Fibroblast of skin of right biceps (primary cell): ENCODE measurements at places on chromosomes 16 and 17.

DNA sequence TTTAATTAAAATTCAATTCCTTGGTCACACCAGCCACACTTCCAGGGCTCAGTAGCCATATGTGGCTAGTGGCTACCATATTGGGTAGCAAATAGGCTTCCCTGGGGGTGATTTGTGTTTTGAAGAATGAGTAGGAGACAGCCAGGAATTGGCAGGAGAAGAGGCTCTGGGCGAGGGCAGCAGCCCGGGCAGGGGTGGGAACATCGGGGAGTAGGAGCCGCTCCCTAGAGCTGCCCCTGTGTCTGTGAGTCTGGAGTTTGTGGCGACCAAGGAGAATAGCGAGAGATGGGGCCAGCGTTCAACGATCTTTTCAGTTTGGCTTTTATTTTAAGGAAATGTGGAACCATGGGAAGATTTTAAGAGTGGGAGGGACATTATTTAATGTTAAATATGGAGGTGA lies 81.7 kb downstream of the WIPI1 start:
- DNase-seq = no peak

GRCh38 chr17:3888343-3889171 lies 4.3 kb downstream of the CAMKK1 start:
- DNase-seq = peak; percentile 93

DNA sequence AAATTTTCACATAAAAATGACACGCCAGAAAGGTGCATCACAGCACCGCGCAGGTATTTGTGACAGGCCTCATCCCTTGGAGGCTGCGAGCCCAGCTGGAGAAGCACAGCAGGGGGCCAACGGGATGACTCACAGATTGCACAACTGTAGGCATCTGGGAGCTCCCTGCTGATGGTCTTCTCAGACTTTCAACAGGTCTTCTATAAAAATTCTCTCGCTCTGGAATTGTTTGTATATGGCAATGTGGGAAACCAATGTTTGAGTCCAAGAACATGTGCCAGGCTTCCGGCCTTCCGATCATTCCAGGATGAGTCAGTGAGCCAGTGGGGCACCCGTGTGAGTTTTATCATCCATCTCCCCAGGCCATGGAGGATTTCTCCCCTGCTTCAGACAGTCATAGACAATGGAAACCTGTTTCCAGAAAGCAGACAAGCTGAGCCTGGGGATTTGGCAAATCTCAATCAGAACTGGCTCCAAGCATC lies 24.1 kb upstream of the ADORA2B start:
- peak; percentile 95 for DNase-seq

DNA sequence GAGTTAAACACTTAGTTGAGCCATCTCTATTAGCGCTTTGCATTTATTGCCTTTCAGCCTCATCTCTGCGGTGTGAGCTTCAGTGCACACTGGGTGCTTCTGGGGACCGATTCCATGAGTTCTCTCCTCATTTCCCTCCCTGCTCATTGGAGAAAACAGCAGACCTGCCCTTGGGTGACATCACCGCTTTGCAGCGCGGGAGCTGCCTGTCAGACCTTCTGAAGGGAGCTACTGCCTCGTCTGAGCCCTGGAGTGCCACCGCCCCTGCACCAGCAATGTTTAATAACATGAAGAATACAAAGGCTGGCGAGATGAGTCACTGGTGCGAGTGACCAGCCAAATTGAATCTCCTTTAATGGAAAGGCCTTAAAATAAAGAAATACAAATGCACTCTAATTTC lies 30.2 kb upstream of the CPPED1 start:
- DNase-seq = no peak

DNA sequence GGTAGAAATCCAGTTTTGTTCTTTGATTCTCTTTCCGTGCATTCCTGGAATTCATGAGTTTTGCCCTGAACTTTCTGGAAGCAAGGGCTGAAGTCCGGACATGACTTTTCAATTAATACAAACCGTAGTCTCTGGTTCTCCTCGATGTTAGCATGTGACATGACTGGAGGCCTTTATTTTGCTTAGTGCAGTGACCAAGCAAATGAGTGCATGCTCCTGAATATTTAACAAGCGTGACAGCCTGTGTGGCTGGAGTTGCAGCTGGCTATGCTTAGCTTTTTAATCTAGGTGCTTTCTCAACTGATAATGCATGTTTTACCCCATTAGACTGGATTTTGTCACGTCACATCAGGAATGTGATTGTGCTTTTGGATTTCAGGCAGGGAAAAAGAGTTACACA lies 302.1 kb downstream of the MAP2K6 start:
- peak; percentile 16 for DNase-seq

- peak; percentile 39 for DNase-seq
Measured at GRCh38 chr17:67225316-67225715, 19.7 kb downstream of the HELZ start.
